COLO829 (cell line): ENCODE measurements at places on chromosomes 4 and X.

DNA sequence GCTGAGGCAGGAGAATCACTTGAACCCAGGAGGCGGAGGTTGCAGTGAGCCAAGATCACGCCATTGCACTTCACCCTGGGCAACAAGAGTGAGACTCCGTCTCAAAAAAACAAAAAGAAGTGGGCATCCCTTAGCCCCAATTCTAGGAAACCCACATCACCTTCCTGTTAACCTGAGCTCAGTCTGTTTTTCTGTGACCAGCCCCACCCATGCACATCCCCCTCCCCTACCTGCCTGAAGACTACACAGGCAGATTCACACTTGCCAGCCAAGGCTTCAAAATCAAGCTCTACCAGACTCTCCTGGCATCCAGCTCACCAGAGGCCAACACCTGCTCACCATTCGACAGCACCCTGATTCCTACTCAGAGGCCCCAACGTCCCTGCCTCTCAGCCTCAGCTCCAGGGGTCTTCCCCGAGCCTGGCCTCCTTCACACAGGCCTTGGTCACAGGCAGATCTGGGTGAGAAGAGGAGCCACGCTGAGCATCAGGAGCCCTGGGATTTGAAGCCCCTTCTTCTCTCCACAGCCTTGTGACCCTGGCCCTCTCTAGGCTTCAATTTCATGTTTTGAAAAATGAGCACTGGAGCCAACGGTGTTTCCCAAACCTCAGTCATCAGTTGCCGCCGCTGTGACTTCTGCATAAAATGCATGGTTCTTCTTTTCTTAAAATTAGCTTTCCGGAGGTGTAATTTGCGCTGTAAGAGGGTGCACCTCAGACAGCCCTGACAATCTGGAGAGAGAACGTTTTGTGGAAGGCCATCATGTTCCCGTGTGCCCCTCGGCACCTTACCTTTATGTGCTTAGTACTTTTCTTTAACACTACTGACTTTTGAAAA is 47.3 kb downstream of the JAKMIP1 start:
- DNase-seq = no peak

- no peak for DNase-seq
Observed at GRCh38 chr4:139441029-139441428, 12.9 kb upstream of the RAB33B start.

DNA sequence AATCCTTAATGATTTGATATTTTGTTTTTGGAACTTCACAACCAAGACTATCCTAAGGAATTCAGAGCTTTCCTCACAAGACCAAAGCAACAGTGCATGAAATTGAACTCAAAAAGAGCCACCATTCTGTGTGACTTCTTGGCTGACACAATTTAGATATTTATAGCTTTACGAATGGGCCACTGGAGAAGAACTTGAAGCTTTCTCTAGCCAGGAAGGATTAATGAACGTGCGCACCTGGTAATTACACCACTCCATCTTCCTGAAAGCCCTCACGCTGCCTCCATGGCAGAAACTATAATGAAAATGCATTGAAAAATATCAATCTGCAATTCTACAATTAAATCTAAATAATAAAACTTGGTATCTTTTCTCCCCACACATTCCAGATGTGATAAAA is 1057.8 kb downstream of the DMD start:
- no peak for DNase-seq

DNA sequence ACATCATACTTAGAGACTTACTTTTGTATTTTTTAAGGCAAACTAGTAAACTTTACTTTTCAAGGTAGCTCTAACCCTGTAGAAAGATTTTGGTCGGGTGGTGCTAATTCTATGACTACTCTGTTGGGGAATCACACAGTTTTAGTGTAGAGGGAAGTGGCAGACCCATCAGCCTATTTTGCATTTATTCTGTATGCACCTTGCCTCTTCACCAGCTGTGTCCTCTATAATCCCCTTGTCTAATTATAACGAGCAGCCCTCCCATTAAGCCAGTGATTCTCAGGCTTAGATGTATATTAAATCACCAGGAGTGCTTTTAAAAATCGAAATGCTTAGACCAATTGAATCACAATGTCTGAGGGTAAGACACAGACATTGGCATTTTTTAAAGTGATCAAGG is 78.1 kb downstream of the GALNT7 start:
- DNase-seq = no peak

GRCh38 chr4:170476351-170476750 is 386.6 kb upstream of the AADAT start:
- no peak for DNase-seq

GRCh38 chr4:95980877-95981360 is 141.0 kb downstream of the PDHA2 start:
- DNase-seq = no peak
